ENCODE measurements at places on chromosomes 12 and 14.

DNA sequence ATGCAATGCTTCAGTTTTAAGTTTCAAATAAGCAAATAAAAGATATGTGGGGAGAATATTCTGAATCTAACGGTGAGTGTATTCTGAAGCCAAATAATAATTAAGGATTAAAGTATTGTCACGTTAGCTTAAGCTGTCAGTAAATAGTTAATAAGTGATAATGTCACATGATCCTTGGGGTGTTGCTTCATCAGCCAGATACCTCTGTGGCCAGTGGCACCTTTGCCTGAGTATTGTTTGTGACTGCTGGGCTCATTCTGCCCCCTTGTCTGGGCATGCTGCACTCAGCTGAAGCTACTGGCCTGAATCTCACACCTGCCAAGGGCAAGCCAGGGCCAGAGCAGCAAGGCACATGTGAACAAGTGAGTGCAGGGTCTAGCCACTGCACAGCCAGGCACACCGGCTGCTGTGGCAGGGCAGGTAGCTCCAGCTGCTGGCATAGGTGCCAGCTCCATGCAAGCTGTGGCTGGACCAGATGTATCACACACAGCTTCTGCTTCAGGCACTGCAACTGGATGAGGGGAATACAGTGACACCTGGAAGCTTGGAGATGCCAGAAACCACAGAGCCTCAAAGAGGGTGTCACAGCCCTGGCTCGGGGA lies 739.7 kb downstream of the SLC6A15 start:
- DNase-seq = no peak

- DNase-seq = peak; percentile 56
Observed at GRCh38 chr14:102917469-102918211, 4.8 kb upstream of the AMN start.

- DNase-seq = no peak
Observed at GRCh38 chr12:103933237-103933636, 3.0 kb downstream of the HSP90B1 start.

- no peak for DNase-seq
Observed at GRCh38 chr12:168763-169525, 45.0 kb downstream of the SLC6A12 start.

GRCh38 chr12:20210621-20211215 lies 157.6 kb upstream of the PDE3A start:
- no peak for DNase-seq

DNA sequence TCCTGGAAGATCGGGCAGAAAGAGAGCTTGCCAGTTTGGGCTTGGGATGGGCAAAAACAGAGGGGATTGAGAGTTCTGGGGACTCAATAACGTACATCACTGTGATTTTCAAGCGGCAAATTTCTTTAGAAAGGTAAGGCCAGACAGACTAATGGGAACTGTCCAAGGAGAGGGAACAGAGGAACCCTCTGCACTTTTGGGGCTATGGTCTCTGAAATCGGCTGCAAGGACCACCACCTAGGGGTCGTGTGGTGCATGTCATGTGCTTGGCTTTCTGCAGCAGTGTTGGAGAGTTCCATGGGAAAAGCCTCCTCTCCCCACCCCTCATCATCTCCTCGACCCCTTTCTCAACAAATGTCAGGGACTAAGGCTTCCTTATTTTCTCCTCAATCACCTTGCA lies 79.6 kb downstream of the PPM1A start:
- no peak for DNase-seq

- no peak for DNase-seq
Observed at GRCh38 chr12:115840159-115840558, 437.3 kb downstream of the MED13L start.

- DNase-seq = no peak
Observed at GRCh38 chr14:56224229-56224628, 106.0 kb downstream of the PELI2 start.

DNA sequence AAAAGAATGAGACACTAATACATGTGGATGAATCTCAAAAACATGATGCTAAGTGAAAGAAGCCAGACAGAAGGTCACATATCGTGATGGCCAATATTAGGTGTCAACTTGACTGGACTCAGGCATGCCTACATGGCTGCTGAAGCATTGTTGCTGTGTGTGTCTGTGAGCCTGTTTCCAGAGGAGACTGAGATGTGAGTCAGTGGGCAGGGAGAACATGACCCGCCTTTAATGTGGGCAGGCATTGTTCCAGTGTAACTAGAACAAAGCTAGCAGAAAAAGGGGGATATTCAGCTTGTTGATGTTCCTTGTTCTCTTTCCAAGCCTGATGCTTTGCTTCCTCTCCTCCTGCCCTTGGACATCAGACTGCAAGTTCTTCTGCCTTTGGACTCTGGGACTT lies 47.6 kb downstream of the DCAF5 start:
- DNase-seq = no peak

GRCh38 chr14:27390155-27390554 lies 792.3 kb upstream of the NOVA1 start:
- no peak for DNase-seq

GRCh38 chr14:87955501-87955900 lies 37.5 kb downstream of the GALC start:
- no peak for DNase-seq

DNA sequence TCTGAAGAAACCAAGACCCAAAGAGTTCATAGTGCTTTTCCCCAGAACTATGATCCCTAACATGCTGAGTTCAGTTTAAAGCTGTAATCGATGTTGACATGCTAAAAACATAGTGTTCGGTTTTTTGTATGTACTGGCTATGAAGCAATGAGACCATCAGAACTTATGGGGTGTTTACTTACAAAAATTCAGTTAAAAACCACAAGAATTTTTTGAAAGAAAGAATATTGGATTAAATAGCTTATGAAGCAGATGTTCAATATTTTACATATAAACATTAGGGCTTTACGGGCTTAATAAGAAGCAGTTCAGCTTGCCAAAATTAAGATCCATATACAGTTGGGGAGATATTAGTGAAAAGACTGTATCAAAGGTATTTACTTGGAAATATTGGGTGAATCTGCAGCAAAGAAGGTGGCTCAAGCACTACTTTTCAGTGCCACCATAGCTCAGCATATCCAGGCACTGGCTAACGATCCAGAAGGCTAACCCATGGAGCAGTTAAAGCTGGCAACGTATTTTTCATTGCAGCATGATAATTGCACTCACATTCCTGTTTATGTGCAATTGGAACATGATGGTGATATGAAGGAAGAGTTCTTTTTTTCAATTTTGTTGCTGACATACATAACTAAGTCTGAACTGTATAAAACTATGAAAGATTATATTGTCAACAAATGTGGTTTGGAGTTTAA lies 125.9 kb downstream of the EFCAB11 start:
- DNase-seq = no peak

GRCh38 chr12:41604830-41605229 lies 416.7 kb downstream of the PDZRN4 start:
- no peak for DNase-seq

DNA sequence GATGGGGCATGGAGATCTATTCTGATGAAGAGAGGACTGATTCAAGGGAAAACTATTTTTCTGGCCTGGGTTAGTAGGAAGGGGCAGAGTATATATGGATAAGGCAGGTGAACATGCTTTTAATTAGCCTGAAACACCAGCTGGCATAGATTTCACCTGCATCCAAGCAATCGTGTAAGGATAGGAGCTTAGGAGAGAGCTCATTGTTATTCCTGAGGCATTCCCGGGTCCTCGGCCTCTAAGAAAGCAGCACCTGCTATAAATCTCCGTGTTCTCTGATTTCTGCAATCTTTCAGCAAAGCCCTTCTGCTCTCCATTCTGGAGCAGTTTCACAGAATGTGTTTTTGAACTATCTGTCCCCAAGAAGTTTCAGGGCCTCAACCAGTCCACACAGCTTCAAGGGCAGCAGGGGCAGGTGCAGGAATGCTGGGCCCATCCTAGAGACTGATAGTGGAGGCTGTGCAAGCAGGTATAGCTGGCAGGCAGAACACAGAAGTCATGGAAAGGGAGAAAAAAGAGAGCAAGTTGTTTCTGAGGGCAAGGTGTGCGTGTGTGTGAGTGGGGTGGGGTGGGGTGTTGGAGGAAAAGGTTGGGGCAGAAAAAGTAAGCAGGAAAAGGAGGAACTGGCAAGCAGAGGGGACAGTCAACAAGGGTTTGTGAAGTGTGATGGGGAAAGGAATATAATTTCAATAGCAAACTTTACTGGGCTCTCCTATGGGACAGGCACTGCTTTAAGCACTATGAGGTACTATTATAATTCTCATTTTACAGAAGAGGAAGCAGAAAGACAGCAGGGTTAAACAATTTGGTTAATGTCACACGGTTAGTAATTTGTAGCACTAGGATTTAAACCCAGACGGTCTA lies 203.7 kb upstream of the SSTR1 start:
- DNase-seq = no peak

GRCh38 chr14:72013721-72014345 lies 81.6 kb downstream of the RGS6 start:
- no peak for DNase-seq

DNA sequence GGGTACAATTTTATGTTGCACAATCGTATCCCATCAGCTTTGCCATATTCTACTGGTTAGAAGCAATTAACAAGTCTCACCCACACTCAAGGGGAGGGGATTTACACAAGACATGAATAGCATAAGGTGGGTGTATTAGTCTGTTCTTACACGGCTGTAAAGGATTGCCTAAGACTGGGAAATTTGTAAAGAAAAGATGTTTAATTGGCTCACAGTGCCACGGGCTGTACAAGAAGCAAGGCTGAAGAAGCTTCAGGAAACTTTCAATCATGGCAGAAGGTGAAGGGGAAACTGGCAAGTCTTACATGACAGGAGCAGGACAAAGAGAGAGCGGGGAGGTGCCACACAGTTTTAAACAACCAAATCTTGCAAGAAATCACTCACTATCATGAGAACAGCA lies 231.8 kb upstream of the AMIGO2 start:
- no peak for DNase-seq

DNA sequence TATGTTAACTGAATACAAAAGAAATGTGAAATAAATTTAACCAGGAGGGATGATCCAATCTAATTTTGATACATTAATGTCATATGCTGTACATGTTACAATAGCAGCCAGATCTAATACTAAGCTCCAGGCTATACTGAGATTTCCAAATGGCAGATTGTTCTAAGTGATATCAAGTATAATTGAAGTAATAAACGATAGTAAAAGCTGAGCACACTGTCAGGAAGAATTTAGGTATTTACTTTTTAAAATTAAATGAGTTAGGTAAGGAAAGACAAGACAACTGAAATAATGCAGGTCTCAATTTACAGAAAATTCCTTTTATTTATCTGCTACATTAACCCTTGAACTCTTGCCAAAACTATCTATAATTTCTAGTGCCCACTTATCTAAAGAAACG lies 39.9 kb downstream of the INSM2 start:
- no peak for DNase-seq

GRCh38 chr14:106506881-106507305 lies 980.5 kb downstream of the TMEM121 start:
- no peak for DNase-seq

- no peak for DNase-seq
Observed at GRCh38 chr12:109600481-109600880, 26.9 kb downstream of the MVK start.

GRCh38 chr14:67785270-67786109 lies 30.9 kb downstream of the ZFYVE26 start:
- DNase-seq = no peak

DNA sequence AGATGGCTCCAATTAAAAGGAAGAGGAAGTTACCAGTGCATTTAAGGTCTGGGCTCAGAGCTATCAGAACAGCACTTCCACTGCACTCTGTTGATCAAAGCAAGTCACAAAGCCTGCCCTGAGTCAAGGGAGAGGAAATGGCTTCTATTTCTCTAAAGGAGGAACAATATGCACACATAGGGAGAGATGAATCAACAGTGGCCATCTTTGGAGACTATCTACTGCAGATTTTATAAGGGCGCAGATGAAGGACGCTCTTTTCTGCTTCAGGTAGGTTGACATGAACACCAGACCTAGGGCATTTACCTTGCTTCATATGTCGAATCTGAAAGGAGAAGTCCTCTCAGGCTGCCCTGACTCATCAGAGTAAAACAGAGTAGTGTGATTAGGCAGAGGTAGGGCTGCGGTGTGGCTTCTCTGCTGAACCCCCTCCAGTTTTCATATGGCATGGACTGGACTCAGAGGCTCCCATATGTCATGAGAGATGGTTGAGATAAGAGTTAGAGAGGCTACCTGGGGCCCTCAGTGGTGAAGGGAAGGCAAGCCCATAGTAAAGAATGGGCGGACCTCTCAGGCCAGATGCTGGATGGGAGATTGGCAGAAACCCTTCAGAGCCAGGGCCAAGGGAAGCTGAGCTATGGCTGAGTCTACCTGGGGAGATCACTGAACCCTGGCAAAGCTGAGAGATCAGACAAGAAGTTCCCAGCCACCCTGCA lies 84.4 kb downstream of the ARF6 start:
- DNase-seq = peak; percentile 36

GRCh38 chr12:5213336-5213735 lies 169.7 kb downstream of the KCNA5 start:
- no peak for DNase-seq

DNA sequence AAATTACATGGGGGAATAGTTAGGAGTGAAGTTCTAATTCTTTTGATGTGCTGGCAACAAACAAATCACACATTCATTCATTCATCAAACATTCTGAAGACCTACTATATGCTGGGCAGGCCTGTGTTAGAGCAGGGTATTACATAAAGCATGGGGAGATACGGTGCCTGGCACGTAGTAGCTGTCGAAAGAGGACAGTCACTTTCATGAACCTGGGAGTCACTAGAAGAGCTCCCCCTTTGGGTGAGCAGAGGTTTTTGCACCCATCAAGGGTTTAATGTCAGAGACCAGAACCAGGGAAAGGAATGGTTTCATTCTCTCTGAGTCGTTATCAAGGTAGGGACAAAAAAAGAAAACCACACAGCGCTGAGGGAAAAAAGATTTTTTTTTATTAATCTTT lies 10.0 kb downstream of the LHX5 start:
- DNase-seq = no peak

GRCh38 chr14:72774141-72774540 lies 119.8 kb downstream of the DPF3 start:
- no peak for DNase-seq

DNA sequence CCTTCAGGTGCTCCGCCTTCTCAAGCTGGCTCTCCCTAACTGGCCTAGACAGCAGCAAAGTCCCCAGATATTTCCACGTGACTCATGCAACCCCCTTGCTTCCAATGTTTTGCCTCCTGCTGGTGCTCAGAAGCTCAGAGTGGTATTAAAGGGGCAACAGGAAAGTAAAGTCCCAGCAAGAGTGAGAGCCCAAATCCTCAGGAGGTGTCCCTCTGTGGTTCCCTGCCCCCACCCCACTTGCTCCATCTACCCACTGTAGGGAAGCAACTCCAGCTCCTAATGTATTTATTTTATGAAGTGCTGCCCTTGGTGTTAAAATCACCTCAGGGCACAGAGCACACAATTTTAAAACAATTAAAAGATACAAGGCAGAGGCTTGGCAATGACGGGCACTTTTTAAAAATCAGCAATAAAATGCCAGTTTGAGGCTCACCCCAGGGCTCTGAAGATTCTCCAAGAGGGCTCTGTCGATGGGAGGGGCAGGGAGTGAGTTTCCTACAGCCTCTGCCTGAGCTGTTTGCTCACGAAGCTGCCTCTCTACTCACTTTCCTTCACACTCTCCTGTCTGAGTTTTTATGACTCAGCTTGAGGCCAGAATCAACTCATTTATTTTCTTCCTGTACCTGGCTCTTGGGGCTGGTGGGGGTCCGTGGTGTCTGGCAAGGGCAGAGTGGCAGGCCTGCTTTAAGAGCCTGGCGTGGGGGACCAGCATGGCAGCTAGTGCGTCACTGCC lies 81.9 kb upstream of the MAX start:
- DNase-seq = no peak

- no peak for DNase-seq
Observed at GRCh38 chr14:67889455-67889854, 69.9 kb downstream of the RAD51B start.
